ENCODE measurements at places on chromosomes 16 and 17. TPM values are rescaled to one million over a fixed set of nuclear protein-coding genes. Genes with fewer than 3 reads are reported as not detected.
A peak's percentile ranks its signal among the peaks of the same experiment; 100 is the strongest.

GRCh38 chr16:89536371-89536770, 24.1 kb upstream of the RPL13 start:
- DNase-seq: no peak

DNA sequence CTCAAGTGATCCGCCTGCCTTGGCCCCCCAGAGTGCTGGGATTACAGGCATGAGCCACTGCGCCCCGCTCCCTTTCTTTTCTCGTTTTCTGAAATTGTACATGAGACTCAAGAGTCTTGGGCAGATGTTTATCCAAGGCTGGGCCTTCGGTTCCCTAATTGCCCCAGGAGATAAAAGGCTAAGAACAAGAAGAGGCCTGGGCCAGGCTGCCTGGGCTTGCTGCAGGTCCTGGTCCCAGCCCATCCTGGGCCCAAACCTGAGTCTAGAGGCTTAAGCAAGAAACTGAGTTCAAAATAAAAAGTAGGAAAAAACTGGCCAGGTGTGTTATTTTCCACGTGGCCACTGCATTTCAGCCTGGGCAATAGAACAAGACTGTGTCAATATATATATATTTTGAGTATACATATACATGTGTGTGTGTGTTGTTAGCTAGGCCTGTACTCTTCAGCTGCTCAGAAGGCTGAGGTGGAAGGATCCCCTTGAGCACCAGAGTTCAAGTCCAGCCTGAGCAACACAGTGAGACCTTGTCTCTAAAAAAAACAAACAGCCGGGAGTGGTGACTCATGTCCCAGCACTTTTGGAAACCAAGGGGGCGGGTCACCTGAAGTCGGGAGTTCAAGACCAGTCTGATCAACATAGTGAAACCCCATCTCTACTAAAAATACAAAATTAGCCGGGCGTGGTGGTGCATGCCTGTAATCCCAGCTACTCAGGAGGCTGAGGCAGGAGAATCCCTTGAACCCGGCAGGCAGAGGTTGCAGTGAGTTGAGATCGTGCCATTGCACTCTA, 6.8 kb upstream of the CLUH start:
- DNase-seq: no peak

GRCh38 chr17:11495613-11496012, 102.7 kb upstream of the DNAH9 start:
- DNase-seq: peak; percentile 26

The PLD2 gene
- polyA plus RNA-seq: 22.1 TPM

GRCh38 chr16:51592535-51593300, 441.6 kb upstream of the SALL1 start:
- DNase-seq: no peak

DNA sequence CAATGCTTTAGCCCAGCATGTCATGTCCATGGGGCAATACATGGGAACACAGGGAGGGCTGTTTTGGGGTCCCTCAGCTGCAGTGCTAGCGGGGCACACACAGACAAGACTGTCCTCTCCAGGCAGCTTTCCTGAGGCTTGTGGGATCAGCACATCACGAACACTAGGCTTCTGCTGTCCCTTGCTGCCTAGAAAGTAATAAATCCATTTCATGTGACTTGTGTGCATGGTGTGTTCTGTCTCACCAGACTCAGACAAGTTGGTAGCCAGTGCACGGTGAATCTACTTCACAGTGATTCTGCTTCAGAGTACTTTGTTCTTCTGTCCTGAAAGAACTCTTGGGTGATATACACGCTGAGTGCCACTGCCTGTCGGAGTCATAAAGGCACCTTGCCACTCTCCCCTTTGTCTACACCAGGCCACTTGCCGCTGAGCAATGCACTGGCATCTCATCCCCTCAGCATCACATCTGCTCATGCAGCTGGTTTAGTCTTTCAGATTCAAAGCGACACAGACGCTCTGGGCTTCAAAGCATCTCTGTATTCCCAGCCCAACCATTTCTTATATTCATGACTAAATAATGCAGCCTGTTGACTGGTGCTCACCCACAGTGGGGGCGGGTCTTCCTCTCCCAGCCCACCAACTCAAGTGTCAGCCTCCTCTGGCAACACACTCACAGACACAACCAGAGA, 95.2 kb upstream of the COX10 start:
- no peak for DNase-seq

- DNase-seq: no peak
These were observed 1.8 kb downstream of the NKD1 start for GRCh38 chr16:50550035-50550434.

DNA sequence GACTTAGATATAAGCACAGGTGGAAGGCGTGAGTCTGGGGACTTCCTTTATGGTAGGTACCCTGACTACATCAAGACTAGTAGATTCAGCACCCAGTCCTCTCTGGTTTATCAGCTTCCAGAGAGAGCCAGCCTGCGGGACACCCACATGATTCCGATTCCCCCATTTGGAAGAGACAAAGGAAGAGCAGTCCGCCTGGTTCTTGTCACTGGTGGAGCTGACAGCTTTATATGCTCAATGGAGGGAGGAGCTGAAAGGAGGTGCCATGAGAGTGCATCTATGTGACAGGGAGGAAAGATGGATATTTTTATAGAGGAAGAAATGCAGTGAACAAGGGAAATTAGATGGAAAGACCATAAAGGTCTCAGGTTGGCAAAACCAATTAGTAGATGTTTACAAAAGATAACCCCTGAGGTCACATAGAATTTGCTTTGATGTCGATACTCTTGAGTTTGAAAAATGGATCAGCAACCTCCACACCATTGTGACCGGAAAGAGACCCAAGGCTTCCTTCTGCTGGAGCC, 437.7 kb downstream of the PMP22 start:
- no peak for DNase-seq

The CYB5B gene
- 68.5 TPM for polyA plus RNA-seq

- no peak for DNase-seq
These were observed 24.8 kb downstream of the POLR3E start for GRCh38 chr16:22322021-22322471.

DNA sequence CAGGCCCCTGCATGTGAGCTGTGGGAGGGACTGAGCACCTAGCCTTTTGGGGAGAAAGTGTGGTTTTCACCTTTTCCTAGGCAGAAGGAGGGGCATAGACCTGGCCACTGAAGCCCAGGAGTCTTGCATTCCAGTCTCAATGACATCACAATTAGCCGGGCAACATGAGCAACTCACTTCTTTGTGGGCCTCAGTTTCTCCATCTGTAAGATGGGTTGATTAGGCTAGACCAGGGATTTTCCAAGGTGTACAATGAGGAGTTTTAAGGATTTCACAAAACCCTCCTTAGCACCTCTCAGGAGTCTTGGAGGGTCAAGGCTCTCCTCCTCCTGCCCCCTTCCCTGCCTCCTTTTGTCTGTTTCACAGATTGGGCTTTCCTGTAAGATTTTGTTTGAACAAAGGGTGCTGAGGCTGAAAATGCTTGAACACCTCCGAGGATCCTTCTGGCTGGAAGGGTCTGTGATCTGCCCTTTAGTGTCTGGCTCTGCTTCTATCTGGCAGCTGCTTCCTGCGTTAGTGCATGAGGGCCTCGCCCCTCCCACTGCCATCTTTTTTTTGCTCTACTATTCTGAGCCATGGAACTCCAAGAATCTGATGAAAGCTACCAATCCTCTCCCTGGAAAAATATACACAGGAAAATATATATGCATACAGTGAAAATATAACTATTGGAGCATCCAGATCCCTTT, 52.4 kb upstream of the ETV4 start:
- no peak for DNase-seq

The CPPED1 gene
- polyA plus RNA-seq: 7.8 TPM

DNA sequence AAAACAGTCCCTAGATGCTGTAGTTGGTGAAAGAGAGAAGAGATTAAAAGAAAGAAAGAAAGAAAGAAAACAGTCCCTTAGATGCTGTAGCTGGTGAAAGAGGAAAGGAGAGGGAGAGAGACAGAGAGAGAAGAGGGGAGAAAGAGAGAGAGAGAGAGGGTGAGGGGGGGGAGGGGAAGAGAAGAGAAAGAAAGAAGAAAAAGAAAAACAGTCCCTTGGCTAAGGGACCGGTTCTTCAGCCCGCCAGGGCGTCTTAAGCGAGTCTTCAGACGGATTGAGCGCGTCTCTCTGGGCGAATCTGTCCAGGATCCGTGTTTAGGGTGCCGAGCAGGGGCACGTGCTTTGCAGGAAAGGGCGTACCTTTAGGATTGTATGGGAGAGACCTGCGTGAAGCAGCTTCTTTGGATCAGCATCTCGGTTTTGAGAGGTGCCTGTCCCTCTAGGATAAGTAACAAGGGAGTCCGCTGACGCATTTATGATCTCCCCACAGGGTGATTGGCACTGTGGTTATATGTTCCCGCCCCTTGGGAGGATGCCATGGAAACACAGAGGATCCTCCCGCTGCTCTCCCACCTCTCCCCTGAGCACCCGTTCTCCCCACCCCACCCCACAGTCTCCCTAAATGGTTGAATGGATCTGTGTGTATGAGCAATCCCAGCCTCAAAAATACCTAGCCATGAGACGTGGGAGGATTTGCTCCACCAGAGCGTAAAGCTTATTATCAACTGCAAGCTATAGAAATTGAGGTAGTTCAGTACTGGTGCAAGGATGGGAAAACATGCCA, 16.7 kb downstream of the GNGT2 start:
- DNase-seq: peak; percentile 47

DNA sequence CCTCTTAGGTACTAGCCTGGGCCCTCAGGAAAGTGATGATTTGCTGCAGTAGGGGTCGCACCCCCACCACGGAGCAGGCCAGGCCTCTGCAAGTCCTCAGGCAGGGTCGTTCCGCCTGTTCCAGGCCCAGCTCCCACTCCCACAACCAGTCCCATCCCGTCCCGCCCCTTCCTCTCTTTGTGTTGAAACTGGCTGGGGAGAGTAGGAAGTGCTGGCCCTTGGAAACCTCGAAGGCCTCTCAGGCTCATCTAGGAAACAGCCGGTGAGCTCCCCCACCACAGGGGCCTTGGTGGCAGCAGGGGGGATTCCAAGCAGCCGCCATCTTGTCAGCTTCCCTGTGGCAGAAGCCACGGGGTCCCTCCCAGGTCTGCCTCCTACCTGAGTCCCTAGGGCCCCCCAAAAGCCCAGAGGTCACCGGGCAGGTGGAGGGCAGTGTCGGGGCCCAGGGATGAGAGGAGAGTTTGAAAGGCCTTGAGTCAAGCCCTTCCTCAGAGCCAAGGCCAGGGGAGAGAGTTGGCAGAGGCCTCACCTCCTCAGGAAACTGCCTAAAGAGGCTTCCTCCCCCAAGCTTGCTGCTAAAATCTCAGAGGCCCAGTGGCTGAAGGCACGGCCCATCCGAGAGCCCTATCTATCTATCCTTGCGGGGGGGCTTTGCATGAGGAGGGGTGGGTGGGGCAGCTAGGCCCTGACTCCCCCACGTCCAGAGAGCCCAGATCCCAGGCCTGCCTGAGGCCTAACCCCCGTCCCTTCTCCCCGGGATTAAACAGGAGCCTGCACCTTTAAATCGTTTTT, 22.2 kb downstream of the MMP15 start:
- no peak for DNase-seq

- no peak for DNase-seq
These were observed 26.0 kb upstream of the MRC2 start for GRCh38 chr17:62601471-62601870.

DNA sequence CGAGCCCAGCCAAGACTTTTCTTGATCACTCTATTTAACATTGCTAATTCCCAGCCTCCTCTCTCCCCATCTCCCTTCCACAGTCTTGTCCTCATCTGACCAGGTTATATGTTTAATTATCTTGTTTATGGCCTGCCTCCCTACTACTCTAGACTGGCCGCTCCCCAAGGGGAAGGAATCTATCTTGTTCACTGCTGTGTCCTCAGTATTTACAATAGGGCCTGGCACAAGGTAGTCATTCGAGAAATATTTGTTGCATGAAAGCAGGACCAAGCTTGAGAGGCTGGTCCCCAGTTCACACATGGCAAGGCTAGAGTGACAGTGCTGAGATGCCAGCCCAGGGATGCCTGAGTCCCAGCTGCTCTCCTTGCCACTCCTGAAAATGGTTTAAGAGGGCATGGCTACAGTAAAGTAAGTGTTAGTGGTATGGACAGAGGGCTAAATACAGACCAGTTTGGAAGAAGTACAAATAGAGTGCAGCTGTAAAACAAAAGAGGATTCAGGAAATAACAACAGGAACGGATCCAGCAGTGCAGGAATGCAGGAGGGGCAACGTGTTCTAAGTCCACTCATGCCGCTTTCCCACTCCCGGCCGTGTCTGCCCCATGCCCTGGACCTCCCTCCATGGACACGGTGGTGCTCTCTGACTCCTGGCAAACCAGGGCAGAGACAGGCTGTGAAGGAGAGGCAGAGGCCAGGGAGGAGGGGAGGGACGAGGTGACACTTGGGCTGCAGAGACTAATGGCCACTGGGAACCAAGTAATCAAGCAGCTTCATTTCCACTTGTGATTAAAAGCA, 65.6 kb downstream of the TOM1L2 start:
- DNase-seq: no peak

The TBC1D26 gene
- polyA plus RNA-seq: 0.32 TPM

The KRTAP3-1 gene
- polyA plus RNA-seq: not detected

DNA sequence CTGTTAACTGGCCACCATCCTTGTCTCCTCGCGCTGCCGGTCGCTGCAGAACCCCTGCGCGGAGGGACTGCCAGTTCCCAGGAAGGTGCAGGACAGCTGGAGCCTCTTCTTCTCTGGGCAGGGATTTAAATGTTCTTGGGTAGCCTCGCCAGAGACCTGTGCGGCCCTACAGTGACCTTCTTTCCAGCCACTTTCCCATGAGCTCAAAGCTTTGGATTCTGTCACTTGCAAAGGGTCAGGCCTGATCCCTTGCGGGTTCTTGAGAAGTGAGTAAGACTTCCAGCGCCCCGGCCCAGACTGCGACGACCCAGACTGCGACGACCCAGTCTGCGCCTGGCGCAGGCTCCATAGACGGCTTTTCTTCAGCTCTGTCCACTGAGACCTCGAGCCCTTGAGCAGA, 1.4 kb upstream of the SLFN5 start:
- no peak for DNase-seq

The LPO gene
- 0.17 TPM for polyA plus RNA-seq

GRCh38 chr16:5451641-5452040, 354.0 kb upstream of the EEF2KMT start:
- DNase-seq: no peak

DNA sequence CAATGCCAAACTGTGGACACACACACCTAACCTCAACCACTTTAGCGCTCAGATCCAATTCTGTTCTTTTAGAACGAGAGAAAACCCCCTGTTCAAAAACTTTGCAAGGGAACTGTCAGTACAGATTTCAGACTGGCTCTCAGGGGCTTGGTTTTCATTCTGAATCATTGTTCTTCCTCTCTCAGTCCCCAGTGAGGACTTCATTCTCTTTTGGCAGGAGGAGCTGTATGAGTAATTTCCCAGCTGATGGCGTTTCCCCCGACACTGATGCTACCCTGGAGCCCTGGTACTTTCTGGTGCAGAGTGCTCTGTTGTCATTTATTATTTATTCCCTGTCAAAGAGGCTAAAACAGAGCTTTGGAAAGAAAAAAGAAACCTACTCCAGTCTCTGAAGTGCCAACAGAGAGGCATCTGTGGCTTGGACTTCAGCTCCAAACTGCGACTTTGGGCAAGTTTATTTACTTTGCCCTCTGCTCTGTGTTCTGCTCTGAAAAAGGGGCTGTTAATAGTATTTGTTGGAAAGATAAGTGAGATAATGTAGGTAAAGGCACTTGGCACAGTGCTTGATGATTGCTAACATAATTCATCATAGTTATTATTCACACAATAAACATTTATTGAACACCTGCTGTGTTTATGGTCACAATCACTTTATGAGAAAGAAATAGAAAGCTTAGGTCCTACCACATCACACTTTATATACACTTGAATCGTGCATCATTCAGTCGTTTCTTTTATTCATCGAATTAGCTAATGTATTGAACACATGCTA, 28.3 kb downstream of the ETV4 start:
- DNase-seq: no peak

The HEATR9 gene
- not detected for polyA plus RNA-seq

The MT1H gene
- polyA plus RNA-seq: not detected
